ENCODE measurements at places on chromosomes 2 and 18. TPM values are rescaled to one million over a fixed set of nuclear protein-coding genes. Genes with fewer than 3 reads are reported as not detected.

GRCh38 chr18:25289001-25289631 is 62.9 kb downstream of the ZNF521 start:
- H3K36me3 ChIP-seq, result peaks cover 3% of the 10 kb centered on the region
- no peaks in the 10 kb centered on the region for H3K27me3 ChIP-seq
- no peak overlapping the region for H3K4me3 ChIP-seq
- H3K4me1 ChIP-seq, result peaks cover 43% of the 10 kb centered on the region

- no peaks in the 10 kb centered on the region for H3K4me1 ChIP-seq
- DNase-seq, result no peak
- H3K36me3 ChIP-seq, result no peaks in the 10 kb centered on the region
- peaks cover 19% of the 10 kb centered on the region for H3K27me3 ChIP-seq
- H3K4me3 ChIP-seq, result no peak overlapping the region
- H3K27ac ChIP-seq, result no peak overlapping the region
These were observed 143.3 kb upstream of the BCL2L11 start for GRCh38 chr2:110977403-110977802.

- H3K4me1 ChIP-seq, result no peaks in the 10 kb centered on the region
- no peak overlapping the region for H3K4me3 ChIP-seq
- H3K36me3 ChIP-seq, result no peaks in the 10 kb centered on the region
- H3K27ac ChIP-seq, result no peak overlapping the region
- H3K27me3 ChIP-seq, result no peaks in the 10 kb centered on the region
These were observed 202.4 kb downstream of the PIK3C3 start for GRCh38 chr18:42157420-42157819.

The HAAO gene
- 0.60 TPM for total RNA-seq

The CAVIN2 gene
- 171 TPM for total RNA-seq

DNA sequence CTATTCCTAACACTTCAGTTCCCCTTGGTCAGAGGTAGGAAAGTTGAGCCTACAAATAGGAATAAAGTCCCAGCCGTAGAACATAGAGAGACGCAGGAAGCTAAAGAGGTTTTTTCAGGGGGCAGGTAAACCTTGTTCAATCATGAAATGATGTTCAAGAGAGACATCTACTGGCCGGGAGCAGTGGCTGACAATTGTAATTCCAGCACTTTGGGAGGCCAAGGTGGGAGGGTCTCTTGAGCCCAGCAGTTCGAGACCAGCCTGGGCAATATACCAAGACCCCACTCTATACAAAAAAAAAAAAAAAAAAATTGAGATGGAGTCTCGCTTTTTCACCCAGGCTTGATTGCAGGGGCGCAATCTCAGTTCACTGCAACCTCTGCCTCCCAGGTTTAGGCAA is 66.7 kb upstream of the DNAJC10 start:
- H3K36me3 ChIP-seq, result no peaks in the 10 kb centered on the region
- DNase-seq, result peak; percentile 49
- no peak overlapping the region for H3K27ac ChIP-seq
- no peaks in the 10 kb centered on the region for H3K27me3 ChIP-seq

The AMER3 gene
- not detected for total RNA-seq

DNA sequence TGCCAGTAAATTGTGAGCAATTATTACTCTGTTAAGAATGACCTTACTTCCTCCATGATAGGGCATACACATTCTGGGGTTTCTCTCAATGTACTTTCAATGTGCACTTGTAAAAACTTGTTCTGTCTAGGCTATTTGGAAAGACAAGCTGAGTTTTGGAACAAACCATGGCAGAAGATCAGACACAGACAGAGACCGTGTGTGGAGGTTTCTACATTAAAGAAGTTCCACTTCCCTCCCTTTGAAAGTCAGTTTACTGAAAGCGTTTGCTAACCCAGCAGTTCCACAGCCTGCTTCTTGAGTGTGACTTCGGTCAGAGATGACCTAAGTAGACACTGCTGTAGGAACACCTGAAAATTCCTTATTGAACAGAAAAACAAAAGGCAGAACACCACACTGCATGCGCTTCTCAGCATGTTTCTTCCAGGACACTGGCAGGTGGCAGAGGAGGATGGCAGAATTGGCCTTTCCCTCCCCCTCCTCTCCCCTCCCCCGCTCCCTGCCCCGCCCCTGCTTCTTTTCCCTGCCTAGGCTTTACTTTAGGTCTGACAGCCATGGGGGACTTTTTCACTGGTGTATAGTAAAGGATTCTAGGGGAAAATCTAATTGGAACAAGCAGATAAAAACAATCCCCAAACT is 109.8 kb downstream of the NOL10 start:
- H3K4me1 ChIP-seq, result peaks cover 18% of the 10 kb centered on the region
- H3K36me3 ChIP-seq, result peaks cover 6% of the 10 kb centered on the region
- no peak overlapping the region for H3K4me3 ChIP-seq
- no peak for DNase-seq

The INO80B gene
- 24.2 TPM for total RNA-seq

DNA sequence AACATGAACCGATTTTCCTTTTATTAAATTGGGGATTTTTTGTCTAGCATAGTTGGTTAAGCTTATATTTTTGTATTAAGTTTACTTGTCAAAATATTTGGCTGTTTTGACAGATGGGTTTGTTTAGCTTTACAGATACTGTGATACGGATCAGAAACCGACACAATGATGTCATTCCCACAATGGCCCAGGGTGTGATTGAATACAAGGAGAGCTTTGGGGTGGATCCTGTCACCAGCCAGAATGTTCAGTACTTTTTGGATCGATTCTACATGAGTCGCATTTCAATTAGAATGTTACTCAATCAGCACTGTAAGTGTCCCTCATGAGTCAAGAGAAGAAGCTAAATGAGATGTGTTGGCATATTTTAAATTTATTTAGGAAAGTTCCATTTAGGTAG is 8.5 kb downstream of the PDK1 start:
- H3K27me3 ChIP-seq, result no peaks in the 10 kb centered on the region
- no peaks in the 10 kb centered on the region for H3K4me1 ChIP-seq
- peaks cover 8% of the 10 kb centered on the region for H3K36me3 ChIP-seq

DNA sequence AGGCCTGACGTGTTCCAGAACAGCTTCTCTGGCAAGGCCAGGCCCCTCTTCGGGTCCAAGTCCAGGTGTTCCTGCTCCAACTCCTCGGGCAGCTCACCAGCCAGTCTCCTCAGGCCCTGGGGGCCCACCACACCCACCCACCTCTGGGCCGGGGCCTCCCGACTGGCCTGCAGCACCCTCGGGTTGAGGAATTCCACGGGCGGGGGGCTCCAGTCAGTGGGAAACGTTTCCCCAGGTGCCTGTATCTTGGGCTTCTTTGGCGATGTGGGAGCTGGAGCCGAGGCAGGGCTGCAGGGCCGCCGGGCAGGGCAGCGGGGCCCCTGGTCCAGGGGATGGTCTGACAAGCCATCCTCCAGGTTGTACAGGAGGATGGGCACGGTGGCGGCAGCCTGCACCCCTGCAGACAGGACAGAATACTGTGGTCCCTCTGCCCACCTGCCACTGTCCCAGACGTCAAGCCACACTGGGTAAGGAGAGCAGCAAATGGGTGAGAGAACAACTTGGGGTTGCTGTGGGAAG is 14.4 kb downstream of the FAM178B start:
- H3K27ac ChIP-seq, result no peak overlapping the region
- no peak for DNase-seq
- H3K4me3 ChIP-seq, result no peak overlapping the region

GRCh38 chr2:217275091-217275490 is 415.2 kb upstream of the TNP1 start:
- no peaks in the 10 kb centered on the region for H3K27me3 ChIP-seq
- peaks cover 20% of the 10 kb centered on the region for H3K4me1 ChIP-seq
- no peak overlapping the region for H3K27ac ChIP-seq
- DNase-seq, result no peak
- no peak overlapping the region for H3K4me3 ChIP-seq
- no peaks in the 10 kb centered on the region for H3K36me3 ChIP-seq

The SFT2D3 gene
- 4.4 TPM for total RNA-seq

- H3K4me1 ChIP-seq, result no peaks in the 10 kb centered on the region
- no peaks in the 10 kb centered on the region for H3K36me3 ChIP-seq
- no peaks in the 10 kb centered on the region for H3K27me3 ChIP-seq
- no peak overlapping the region for H3K4me3 ChIP-seq
- H3K27ac ChIP-seq, result no peak overlapping the region
- no peak for DNase-seq
These were observed 180.0 kb upstream of the TPO start for GRCh38 chr2:1233281-1233680.

- no peak for DNase-seq
- no peaks in the 10 kb centered on the region for H3K36me3 ChIP-seq
- no peaks in the 10 kb centered on the region for H3K27me3 ChIP-seq
- no peak overlapping the region for H3K4me3 ChIP-seq
These were observed 61.0 kb upstream of the TGIF1 start for GRCh38 chr18:3388980-3389379.

DNA sequence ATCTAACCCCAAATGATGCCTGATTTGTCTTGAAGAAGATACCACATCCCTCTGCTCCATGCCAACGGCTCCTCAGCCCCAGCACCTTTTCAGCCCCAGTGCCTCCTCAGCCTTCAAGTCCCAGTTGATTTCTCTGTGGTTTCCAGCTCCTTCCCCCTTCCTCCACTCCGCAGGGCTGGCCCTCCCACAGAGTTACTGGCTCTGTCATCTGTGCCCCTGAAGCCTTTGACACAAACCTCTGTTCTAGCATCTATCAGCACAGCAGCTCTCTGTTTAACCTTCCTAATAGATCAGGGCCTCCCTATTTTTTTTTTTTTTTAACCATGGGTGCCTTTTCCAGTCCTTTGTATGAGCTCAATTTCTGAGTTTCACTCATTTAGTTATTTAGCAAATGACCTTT is 201.3 kb upstream of the CXCR4 start:
- no peak overlapping the region for H3K4me3 ChIP-seq
- no peaks in the 10 kb centered on the region for H3K27me3 ChIP-seq
- H3K4me1 ChIP-seq, result no peaks in the 10 kb centered on the region
- no peak for DNase-seq

The SERPINB10 gene
- not detected for total RNA-seq

The FAP gene
- total RNA-seq, result 2.0 TPM

The DGUOK gene
- total RNA-seq, result 51.8 TPM
